ENCODE measurements at places on chromosomes 12 and 14. TPM values are rescaled to one million over a fixed set of nuclear protein-coding genes. Genes with fewer than 3 reads are reported as not detected.
A peak's percentile ranks its signal among the peaks of the same experiment; 100 is the strongest.

The PTGR2 gene
- total RNA-seq = 8.4 TPM

The RIN3 gene
- total RNA-seq = 4.3 TPM

The IL23A gene
- 0.18 TPM for total RNA-seq

The OTOGL gene
- 0.40 TPM for total RNA-seq

The PDE3A gene
- total RNA-seq = 11.3 TPM

DNA sequence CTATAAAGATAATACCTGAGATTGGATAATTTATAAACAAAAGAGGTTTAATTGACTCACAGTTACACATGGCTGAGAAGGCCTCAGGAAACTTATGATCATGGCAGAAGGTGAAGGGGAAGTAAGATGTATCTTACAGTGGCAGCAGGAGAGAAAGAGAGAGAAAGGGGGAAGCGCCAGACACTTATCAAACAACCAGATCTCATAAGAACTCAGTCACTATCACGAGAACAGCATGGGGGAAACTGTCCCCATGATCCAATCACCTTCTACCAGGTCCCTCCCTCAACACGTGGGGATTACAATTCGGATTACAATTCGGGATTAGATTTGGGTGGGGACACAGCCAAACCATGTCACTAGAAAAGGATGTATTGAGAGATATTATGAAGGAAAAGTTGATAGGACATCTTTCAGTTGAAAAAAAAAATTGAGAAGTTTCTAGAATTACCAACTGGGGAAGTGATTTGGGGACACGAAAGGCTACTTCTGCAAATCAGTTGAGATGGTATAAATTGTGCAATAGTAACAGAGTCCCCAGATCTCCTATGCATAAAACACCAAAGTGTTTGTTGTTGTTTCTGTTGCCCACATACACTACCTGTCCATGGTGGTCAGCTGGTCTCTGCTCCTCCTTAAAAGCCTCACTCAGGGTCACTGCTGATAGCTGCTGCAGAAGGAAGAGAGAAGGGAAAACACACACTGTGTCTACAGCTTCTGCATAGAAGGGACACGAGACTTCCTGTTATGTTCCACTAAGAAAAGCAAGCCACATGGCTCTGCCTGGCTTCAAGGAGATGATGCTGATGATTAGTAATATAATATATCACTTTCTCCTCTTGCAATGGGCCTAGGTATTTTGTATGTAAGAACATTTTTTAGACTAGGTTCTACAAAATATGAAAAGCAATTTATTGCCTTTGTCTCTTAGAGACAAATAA lies 465.5 kb downstream of the PDZRN4 start:
- DNase-seq = no peak

GRCh38 chr12:9634177-9634803 lies 26.6 kb upstream of the KLRB1 start:
- peak; percentile 25 for DNase-seq

DNA sequence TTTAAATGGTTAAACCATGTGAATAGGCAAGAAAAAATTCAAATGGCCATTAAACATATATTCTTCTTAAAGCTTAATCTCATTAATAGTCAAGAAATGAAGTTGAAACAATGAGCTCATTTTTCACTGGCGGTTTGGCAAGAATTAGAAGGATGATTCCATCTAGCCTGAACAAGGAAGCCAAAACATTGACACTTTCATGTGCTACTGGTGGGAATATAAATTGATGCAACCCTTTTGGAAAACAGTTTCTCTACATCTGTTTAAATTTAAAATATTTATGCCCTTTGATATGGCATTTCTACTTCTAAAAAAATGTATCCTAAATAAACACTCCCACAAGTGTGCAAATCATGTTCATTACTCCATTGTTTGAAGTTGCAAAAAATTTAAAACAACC lies 174.7 kb upstream of the HIF1A start:
- peak; percentile 64 for DNase-seq

GRCh38 chr14:91299121-91300115 lies 54.9 kb upstream of the GPR68 start:
- no peak for DNase-seq
